Suppressor macrophage treated with lipopolysaccharide for 4 hours (primary cell): ENCODE measurements at places on chromosomes 1 and 21.

DNA sequence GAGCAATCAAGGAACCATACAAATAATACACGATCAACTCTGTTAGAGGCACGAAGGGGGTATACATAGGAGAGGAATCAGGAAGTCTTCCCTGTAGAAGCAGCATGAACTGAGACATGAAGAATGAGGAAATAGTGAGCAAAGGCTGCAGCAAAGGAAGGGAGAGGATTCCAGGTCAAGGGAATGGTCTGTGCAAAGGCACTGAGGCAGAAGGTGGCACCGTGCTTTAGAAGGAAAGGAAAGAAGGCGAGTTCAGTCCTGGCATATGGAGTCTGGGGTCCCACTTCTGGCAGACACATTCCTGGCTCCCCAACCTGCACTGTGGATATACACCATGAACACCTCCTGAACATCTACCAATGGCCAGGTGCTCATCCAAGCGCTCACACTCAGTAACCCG lies 56.1 kb downstream of the GLIS1 start:
- DNase-seq = no peak

GRCh38 chr1:41917076-41917475 lies 1.6 kb downstream of the HIVEP3 start:
- no peak for DNase-seq

GRCh38 chr1:53653631-53654030 lies 85.3 kb downstream of the GLIS1 start:
- no peak for DNase-seq

GRCh38 chr1:58442114-58442513 lies 104.4 kb downstream of the OMA1 start:
- no peak for DNase-seq

DNA sequence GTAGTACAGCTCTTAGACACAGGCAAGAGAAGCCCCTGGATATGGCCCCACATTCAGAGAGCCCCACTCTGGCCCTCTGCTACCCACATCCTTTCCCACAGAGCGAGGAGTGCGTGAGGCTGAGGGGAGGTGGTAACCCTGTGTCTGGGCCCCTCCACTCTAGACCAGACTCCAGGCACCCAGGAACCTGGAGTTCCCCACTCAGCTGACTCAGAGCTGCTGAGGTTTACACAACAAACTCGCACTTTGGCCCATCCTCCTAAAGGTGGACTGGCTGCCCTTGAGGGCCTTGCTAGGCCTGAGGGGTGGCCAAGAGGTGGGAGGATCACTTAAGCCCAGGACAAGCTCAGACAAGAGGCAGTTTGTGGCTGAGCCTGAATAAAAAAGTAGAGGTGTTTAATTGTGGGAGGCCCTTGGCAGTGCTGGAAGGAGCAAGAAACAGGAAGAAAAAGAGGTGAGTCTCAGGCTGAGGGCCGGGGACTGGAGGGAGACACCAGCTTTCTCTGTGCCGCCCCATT lies 10.7 kb downstream of the MR1 start:
- DNase-seq = peak; percentile 68

DNA sequence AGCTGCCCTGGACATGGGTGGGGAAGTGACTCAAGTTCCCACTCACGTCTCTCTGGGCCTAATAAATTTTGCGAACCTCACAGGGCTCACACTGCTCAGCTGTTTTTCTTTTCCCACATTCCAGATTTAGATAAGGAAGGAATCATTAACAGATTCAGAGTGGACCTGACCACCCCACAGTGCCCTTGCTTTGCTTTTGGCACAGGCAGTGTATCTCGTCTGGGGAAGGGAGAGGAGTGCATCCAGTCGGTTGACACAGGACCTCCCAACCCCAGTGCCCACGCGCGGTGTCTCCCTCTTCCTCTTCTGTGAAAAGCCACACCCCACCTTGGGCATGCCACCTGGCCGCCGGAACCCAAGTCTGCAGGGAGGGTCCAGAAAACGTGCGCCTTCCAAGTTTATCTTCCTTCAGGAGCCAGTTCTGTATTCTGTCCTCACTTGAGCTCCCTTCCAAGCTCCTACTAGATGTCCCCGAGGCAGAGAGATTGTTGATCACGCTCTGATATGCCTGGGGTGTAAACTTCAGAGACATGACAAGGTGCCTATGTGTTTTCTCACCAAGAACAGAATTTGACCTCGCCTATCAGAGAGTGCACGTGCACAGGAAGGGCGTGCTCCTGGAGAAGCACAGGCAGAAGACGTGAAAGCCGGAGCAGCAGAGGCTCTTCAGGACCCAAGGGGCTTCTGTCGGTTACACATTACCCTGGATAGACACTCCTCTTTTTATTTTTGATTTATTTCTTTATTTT lies 9.5 kb upstream of the SLC2A5 start:
- DNase-seq = no peak

DNA sequence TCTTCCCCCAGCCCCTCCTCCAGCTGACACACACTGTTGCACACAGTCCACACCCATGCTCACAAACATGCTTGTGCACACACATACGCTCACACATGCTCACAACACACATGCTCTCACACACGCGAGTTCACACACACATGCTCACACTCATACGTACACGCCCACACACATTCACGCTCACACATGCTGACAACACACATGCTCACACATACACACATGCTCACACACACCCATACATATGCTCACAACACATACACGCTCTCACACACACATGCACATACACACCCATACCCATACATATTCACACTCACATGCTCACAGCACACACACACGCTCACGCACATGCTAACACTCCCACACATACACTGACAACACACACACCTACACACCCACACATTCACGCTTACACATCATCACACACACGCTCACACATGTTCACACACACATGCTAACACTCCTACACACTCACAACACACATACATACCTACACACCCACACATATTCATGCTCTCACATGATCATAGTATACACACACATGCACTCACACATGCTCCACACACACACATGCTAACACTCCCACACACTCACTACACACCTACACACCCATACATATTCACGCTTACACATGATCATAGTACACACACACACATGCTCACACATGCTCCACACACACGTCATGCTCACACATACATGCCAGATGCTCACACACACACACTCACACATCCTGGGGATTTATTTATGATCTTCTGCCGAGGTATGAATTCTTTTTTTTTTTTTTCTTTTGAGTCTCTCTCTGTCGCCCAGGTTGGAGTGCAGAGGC lies 10.7 kb downstream of the DRAXIN start:
- DNase-seq = no peak

DNA sequence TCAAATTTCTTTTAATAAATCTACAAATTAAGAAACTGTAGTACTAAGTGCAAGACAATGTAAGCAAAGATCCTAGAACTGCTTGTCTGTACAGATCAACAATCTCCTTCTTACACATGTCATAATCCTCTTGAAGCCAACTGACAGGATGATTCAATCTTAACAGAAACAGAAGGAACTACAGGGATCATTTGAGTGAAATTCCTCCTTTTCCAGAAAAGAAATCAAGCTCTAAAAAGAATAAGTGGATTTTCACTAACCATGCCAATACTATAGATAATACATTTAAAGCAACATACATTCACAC lies 53.2 kb downstream of the RAB3GAP2 start:
- DNase-seq = no peak

DNA sequence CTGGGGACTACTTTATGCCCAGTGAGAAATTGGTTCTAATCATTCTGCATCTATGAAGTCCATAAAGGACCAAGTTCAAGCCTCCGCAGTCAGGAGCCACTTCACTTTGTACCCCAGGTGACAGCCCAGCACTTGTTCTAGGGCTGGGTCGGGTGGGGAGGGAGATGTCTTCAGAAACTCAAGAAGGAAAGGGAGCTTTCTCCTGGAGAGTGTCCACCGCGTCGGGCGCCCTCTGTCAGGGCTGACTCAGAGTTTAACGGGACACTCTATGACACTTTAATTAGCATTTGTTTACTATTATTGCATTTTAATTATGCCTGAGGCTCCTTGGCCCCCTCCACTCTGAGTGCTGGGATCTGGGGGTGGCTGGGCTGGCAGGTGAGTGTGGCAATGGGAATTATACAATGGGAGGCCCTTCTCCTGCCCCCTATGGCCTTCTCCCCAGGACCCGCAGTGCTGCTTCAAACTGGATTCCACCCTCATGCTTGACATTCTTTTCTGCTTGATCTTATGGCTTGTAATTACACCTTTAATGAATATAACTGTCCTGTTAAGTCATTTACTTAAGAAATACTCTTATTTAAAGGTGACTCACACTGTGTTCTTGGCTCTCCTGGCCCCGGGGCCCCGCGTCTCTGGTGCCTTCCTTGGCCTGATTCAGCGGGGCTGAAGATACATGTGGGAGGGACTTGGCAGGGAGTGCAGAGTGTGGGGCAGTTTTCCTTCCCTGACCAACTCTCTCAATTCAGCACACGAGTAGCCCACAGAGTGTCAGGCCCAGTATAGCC lies 136.6 kb downstream of the PLXNA2 start:
- no peak for DNase-seq

DNA sequence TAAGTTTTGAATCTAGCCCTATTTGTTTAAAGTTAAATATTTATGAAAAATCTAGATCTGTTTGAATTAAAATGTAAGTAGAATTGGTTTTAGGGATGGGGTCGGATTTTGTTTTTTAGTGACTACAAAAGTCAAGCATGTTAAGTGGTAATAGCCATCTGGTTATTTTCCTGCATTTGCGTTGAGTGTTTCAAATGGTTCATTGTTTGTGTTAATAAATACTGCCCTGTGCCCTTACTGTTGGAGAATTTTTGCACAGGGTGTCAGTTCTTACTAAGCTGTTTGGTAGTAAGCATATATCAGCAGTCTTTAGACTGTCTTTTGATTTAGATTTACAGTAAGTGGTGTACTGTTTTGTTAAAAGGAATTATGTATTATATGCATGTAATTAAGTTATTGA lies 46.1 kb upstream of the TARS2 start:
- no peak for DNase-seq
